ENCODE measurements at places on chromosomes 5 and 9.

DNA sequence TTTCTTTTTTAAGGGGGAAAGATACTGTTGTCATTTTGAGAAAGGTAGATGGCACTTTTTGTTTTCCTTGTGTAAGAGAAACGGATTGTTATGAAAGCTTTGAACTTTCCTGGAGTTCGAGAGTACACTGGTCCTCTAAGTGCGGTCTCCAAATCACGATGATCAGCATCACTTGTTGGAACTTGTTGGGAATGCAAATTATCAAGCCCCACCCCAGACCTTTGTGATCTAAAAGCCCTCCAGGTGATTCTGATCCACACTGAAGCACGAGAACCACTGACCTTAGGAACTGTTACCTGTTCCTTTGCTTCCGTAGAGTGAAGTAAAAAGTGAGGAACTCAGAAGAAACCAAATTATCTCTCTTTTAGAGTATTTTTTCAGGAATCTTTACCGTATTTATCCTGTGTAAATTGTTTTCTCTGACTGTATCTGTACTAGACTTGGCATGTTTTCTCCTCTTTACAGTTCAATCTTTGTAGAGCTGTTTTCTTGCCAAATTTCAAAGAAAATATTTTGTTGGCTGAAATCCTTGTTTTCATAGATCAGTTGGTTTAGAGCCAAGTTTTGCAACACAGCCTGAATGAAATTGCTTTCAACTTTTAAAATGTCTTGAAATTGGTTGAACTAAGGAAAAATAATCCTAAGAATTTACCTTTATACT is 4.0 kb downstream of the MAT2B start:
- peak; percentile 39 for DNase-seq

GRCh38 chr5:42951293-42951840 is 88.8 kb downstream of the ANXA2R start:
- no peak for DNase-seq

DNA sequence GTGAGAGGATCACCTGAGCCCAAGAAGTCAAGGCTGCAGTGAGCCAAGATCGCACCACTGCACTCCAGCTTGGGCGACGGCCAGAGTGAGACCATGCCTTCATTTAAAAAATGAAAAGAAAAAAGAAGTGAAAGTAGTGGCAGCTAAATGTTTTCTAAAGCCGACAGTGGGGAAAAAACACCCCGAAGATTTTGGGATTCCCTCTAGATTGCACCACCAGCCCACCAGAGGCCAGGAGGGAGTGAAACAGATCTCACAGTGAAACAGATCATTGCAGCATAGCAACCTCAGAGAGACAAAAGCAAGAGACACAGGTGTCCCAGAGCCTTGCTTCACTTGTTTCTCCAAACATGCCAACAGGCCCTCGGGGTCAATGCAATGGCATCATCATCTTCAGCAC is 156.8 kb downstream of the PAX5 start:
- no peak for DNase-seq

GRCh38 chr9:89526667-89527066 is 28.8 kb upstream of the SEMA4D start:
- DNase-seq = no peak
